ENCODE measurements at places on chromosomes 5 and 9.
A peak's percentile ranks its signal among the peaks of the same experiment; 100 is the strongest.

DNA sequence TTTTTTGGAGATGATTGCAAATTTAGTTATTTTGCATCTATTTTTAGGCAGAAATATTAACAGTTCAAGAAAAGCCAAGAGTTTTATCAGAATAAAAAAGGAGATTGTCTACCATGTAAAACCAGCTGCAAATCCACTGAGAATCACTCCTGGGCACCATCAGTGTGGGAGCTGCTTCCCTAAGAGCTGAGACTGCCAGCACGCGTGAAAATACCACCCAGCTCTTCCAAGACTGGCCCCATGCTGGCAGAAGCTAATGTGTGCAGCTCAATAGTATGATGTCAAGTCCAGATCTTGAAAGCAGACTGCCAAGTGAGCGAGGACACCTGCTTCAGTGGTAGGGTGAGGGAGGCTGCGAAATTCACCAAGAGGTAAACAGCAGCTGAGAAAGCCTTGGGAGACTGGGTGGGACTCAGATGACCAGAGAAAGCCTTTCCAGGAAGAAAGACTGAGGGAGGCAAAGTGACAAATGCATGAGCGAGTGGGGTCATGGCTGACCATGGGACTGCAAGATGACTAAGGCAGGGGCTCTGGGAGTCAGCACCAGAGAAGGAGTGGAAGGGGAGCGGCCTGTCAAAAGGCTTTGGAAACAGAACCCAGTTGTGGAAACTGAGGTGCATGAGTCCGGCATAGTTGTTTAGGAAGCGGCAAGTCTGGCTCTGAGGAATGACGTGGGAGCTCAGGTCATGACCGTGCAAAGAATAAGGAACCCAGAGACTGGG lies 200.9 kb downstream of the GADD45G start:
- no peaks in the 10 kb centered on the region for H3K27me3 ChIP-seq
- no peak overlapping the region for H3K4me3 ChIP-seq
- no peaks in the 10 kb centered on the region for H3K4me1 ChIP-seq
- no peak overlapping the region for H3K27ac ChIP-seq
- no peaks in the 10 kb centered on the region for H3K36me3 ChIP-seq

DNA sequence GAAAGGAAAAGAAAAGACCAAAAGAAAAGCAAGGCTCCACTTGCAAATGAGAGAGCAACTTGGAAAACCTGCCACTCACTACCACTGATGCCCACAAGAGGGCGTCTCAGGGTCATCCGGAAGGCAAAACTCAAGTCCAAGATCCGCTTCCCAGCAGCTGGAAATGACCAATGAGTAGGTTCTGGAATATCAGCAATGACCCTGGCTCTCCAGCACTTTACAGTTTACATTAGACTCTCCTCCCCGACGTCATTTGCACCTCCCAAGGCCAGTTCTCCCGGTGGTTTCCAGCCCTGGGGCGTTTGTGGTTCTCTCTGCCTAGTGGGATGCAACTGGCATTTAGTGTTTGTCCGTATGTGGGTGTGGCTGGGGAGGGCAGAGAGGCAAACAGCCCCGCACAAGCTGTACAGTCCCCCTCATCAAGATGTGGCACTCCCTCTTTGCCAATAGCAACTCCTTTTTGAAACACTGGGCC lies 193.8 kb upstream of the ZNF618 start:
- H3K27ac ChIP-seq: no peak overlapping the region
- H3K4me3 ChIP-seq: peak overlapping the region; percentile 22
- peaks cover 3% of the 10 kb centered on the region for H3K4me1 ChIP-seq
- peak; percentile 95 for DNase-seq

- H3K4me1 ChIP-seq: no peaks in the 10 kb centered on the region
- H3K4me3 ChIP-seq: no peak overlapping the region
- no peak overlapping the region for H3K27ac ChIP-seq
- H3K27me3 ChIP-seq: no peaks in the 10 kb centered on the region
- no peaks in the 10 kb centered on the region for H3K36me3 ChIP-seq
- DNase-seq: peak; percentile 77
Observed at GRCh38 chr9:135794361-135794885, 92.4 kb downstream of the KCNT1 start.

- no peaks in the 10 kb centered on the region for H3K27me3 ChIP-seq
- H3K4me3 ChIP-seq: no peak overlapping the region
- no peaks in the 10 kb centered on the region for H3K36me3 ChIP-seq
- peaks cover 7% of the 10 kb centered on the region for H3K4me1 ChIP-seq
- no peak overlapping the region for H3K27ac ChIP-seq
Observed at GRCh38 chr5:167694325-167695147, 596.9 kb upstream of the WWC1 start.

GRCh38 chr5:131514316-131515283 lies 120.4 kb downstream of the RAPGEF6 start:
- peak overlapping the region; percentile 15 for H3K27ac ChIP-seq
- H3K4me3 ChIP-seq: no peak overlapping the region
- H3K4me1 ChIP-seq: peaks cover 11% of the 10 kb centered on the region

DNA sequence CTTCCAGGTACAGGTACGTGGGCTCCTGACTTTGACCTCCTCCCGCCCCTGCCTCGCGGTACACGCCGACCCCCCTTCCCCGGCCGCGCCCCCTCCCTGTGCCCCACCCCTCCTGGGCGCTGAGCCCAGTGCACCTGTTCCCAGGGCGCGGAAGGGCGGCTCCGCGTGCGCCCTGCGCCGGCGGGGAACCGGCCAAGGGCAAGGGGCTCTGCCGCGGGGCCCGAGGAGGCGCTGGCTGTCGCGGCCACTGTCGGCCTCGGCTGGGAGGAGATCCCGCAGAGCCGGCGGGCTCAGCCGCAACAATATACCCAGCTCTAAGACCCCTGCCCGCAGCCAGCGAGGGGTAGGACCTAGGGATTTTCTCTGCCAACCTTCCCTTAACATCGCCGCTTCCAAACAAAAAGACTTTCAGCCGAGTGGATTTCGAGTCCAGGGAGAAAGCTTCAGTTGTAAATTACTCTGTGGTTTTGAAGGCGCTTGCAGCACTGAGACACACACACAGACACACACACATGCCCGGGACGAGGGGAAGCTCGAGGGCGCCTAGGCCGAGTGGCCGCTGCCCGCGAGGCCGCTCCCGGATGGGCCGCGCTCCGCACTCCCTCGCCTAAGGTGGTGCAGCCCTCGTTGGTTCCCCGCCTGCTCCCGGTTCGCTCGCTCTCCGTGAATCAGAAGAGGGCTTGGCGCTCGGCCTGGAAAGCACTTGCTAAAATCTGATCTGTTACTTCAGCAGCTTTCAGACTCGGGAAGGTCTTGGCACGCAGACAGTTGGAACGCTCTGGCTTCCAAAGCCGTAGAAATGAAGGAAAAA lies 1.2 kb downstream of the FGF18 start:
- H3K27ac ChIP-seq: no peak overlapping the region
- H3K4me3 ChIP-seq: peak overlapping the region; percentile 48
- DNase-seq: peak; percentile 97
- peaks cover 15% of the 10 kb centered on the region for H3K4me1 ChIP-seq
- no peaks in the 10 kb centered on the region for H3K36me3 ChIP-seq

DNA sequence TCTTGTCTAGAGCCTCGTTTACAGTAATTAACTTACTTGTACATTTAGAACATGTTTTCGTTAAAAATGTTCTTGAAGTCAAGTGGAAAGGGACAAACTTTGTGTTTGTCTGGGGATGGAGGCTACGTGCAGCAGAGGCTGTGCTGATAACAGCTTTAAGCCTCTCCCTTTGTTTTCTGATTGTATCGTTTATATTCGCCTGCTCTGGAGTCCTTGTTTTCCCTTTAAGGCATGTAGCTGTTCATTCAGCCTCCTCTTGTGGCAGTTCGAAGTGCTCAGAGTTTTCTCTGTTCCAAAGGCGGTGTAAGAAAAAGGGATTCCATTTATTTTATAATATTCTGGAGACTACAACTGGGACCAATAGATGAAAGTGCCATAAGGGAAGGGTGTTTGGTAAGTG lies 1.9 kb downstream of the SLC36A1 start:
- no peaks in the 10 kb centered on the region for H3K36me3 ChIP-seq
- no peak overlapping the region for H3K4me3 ChIP-seq
- H3K27ac ChIP-seq: no peak overlapping the region
- H3K4me1 ChIP-seq: peaks cover 28% of the 10 kb centered on the region
- no peaks in the 10 kb centered on the region for H3K27me3 ChIP-seq

DNA sequence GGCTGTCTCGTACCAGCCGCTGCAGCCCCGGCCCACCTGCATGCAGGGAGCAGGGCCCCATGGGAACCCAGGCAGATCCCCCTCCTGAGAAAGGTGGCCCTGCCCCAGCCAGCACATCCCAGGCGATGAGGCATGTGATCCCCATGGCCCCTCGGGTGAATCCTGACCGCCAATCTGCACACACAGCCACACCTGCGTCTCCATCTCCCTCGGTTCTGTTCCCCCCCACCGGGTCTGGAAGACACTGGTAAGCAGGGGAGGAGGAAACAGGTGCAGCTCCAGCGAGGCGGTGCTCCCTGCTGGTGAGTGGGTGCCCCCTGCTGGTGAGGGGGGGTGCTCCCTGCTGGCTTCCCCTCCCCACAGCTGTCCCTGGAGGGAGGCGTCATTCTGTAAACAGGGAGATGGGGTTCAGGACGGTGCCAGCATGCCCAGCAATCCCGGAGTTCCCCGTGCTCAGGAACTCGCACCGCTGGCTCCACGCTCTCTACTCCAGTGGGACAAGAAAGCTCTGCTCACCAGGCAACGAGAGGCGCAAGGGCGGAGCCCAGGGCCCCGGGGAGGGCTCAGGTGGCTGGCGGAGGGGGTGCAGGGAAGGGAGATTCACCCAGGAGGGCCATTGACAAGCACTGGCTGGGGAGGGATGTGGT lies 28.4 kb upstream of the SLC12A7 start:
- DNase-seq: peak; percentile 96
- no peak overlapping the region for H3K4me3 ChIP-seq
- H3K27ac ChIP-seq: no peak overlapping the region
- H3K36me3 ChIP-seq: no peaks in the 10 kb centered on the region

- no peak overlapping the region for H3K27ac ChIP-seq
- H3K4me3 ChIP-seq: no peak overlapping the region
- DNase-seq: peak; percentile 86
- H3K36me3 ChIP-seq: no peaks in the 10 kb centered on the region
- peaks cover 44% of the 10 kb centered on the region for H3K27me3 ChIP-seq
Observed at GRCh38 chr5:178115136-178115813, 1.9 kb downstream of the N4BP3 start.

DNA sequence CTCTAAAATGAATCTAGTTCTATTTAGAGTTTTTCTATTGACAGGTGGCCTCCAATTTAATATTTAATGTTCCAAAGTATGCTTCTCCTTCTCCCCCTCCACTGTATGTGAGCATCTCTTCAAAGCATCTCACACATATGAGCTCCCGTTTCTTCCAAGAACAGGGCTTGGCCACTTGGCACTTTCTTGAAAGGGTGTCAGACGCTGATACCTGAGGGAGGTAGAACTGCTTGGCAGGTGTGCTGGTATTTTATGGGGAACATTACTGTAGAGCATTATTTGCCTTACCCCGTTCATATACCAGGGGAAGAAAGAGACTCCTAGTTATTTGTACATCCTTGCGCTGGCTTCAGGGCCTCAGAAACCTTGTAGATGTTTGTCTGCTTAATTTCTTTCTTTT lies 1.9 kb downstream of the RCL1 start:
- peaks cover 11% of the 10 kb centered on the region for H3K4me1 ChIP-seq
- H3K4me3 ChIP-seq: no peak overlapping the region

- H3K27me3 ChIP-seq: no peaks in the 10 kb centered on the region
- peak; percentile 72 for DNase-seq
- peaks cover 16% of the 10 kb centered on the region for H3K4me1 ChIP-seq
- H3K36me3 ChIP-seq: peaks cover 10% of the 10 kb centered on the region
- peak overlapping the region; percentile 48 for H3K27ac ChIP-seq
Observed at GRCh38 chr5:132947671-132948070, 15.8 kb downstream of the AFF4 start.

DNA sequence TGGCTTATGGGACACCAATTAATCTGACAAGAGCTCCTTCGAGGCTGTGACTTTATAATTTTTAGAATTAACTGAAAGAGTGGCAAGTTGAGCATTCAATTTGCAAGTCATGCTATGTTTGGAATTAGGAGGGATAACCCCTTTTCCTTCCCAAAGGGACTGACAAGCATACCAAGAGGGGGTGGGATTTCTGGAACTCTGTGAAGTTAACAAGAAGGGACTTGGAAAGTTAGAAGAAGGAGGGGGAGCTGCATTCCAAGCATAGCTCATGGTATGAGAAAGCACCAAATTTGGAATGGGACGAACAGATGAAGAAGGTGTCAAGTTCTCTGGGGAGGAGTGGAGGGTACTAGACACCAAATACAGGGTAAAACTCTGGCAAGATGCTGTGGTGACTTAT lies 8.9 kb upstream of the PALM2AKAP2 start:
- DNase-seq: no peak
- peaks cover 40% of the 10 kb centered on the region for H3K4me1 ChIP-seq
- H3K4me3 ChIP-seq: no peak overlapping the region
- H3K27ac ChIP-seq: no peak overlapping the region

DNA sequence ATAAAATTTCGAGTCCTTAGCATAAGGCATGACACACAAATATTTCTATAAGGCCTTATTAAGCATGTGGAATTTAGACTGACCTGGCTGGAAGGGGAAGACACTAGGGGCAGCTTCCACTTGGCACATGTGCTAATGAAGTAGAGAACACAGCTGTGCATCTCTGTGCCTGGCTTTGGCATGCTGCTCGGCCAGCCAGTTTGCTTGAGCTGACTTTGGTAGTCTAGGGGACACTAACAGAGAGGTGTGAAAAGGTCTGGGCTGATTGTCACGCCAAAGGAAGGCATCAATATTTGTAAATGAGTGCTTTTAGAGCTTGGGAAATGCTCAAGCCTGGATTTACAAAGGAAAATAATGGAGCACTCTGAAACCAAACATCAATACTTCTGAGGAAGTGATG lies 723.7 kb downstream of the PRELID2 start:
- no peak overlapping the region for H3K4me3 ChIP-seq
- no peak for DNase-seq
- H3K36me3 ChIP-seq: no peaks in the 10 kb centered on the region
- peaks cover 4% of the 10 kb centered on the region for H3K4me1 ChIP-seq

DNA sequence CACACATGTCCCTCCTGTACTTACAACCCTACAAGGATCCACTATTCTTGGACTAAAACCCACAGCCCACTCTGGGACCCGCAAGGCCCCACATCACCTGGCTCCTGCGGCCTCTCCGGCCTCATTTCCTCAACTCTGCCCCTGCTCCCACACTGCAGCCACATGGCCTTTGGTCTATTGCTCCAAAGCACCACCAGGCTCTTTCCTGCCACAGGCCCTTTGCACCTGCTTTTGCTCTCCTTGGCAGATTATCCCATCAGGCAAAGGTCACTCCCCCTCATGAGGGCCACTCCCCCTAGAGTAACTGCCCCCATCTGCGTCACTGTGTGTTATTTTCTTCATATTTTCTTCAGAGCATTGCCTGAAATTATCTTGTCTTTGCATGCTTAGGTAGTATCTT lies 26.1 kb upstream of the CPLX2 start:
- H3K27ac ChIP-seq: no peak overlapping the region
- no peak for DNase-seq
- H3K27me3 ChIP-seq: no peaks in the 10 kb centered on the region
- H3K36me3 ChIP-seq: no peaks in the 10 kb centered on the region
- peaks cover 7% of the 10 kb centered on the region for H3K4me1 ChIP-seq

GRCh38 chr5:125863579-125863978 lies 559.6 kb upstream of the GRAMD2B start:
- H3K4me1 ChIP-seq: peaks cover 3% of the 10 kb centered on the region
- no peak overlapping the region for H3K27ac ChIP-seq
- no peak for DNase-seq
- H3K36me3 ChIP-seq: no peaks in the 10 kb centered on the region
